ENCODE measurements at places on chromosomes 12 and 14.

- DNase-seq: no peak
Measured at GRCh38 chr14:100246809-100247428, 8.0 kb downstream of the YY1 start.

GRCh38 chr12:124913474-124914391, 717 bp downstream of the UBC start:
- peak; percentile 88 for DNase-seq

GRCh38 chr14:99346470-99347080, 74.6 kb upstream of the BCL11B start:
- no peak for DNase-seq

DNA sequence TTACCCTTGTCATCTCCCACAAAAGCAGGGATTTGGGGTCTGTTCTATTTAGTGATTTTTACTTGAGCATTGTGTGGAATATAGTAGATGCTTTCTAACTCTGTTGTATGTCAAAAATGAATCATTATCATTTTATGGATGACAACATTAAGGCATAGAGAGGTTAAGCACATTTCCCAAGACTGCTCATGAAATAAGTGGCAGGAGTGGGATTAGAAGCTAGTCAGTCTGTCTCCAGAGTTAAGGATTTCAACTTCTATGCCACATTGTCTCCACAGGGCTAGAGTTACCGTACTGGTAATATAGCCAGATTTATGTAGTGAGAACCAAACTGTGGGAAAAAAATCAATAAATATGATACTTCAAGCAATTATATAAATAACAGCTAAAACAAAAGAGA, 170.6 kb upstream of the DCN start:
- no peak for DNase-seq

GRCh38 chr12:2752676-2753371, 41.9 kb upstream of the FKBP4 start:
- DNase-seq: peak; percentile 22

DNA sequence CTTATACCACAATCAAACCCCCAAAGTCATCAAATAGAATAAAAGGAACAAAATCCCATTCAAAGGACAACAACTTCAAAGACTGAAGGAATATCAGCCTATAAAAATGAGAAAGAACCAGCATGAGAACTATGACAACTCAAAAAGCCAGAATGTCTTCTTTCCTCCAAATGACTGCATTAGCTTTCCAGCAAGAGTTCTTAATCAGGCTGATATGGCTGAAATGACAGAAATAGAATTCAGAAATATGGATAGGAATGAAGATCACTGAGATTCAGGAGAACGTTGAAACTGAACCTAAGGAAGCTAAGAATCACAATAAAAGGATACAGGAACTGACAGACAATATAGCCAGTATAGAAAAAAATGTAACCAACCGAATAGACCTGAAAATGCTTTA, 109.5 kb downstream of the SINHCAF start:
- DNase-seq: no peak

GRCh38 chr12:30826276-30826675, 71.5 kb upstream of the CAPRIN2 start:
- DNase-seq: no peak

- peak; percentile 99 for DNase-seq
Measured at GRCh38 chr14:35336494-35337268, 44.5 kb downstream of the PSMA6 start.

GRCh38 chr12:124242529-124243065, 52.3 kb upstream of the RFLNA start:
- DNase-seq: no peak

DNA sequence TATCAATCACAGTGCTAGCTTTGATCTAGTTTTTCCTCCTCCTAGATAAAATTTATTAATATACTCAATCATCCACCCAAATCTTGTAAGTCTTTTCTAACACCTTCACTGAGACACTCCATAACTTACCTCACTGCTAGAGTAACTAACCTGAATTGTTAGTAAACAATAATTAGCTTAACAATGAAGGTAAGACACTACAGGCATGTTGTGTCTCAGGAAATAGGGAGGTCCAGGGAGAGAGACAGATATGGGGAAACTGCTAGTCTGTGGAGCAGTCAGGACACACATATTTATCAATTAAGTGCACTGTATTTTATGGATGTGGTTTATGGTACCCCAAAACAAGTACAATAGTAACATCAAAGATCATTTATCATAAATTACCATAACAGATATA, 94.2 kb upstream of the SSTR1 start:
- no peak for DNase-seq

- no peak for DNase-seq
Measured at GRCh38 chr12:124654666-124655047, 87.2 kb upstream of the NCOR2 start.

- no peak for DNase-seq
Measured at GRCh38 chr12:90331262-90331661, 622.6 kb upstream of the ATP2B1 start.
